Kidney (tissue), 22 donors: ENCODE measurements at places on chromosomes 1 and 21.

DNA sequence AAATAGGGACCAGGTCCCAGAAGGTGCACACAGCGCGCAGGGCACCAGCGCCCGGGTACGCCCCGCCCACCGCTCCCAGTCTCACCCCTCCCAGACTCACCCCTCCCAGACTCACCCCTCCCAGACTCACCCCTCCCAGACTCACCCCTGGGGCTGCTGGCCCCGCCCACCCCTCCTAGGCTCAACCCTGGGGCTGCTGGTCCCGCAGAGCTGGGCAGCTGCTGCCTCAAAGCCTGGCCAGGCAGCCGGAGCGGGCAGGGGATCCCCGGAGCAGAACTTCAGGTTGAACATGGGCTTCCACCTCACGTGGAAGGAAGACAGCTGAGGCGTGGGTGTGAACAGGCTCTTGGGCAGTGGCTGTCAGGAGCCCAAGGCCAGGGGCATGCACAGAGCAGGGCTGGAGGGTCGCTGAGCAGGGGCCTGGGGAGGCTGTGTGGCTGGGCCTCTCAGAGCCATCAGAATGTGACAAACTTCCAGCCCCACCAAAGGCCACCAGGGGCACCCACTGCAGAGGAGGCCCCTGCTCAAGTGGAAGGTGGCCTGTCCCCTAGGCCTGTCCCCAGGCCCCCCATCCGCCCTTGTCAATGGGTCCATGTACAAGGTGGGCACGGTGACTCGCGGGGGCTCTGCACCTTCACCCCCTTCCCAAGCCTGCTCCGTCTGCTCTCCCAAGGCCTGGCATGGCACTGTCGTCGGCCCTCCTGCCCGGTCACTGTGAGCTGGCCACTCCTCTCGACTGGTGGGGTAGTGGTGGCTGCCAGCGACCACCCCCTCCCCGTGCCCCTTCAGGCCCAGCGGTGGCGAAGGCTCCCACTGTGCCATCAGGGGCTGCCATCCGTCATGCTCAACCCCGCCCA, 20.4 kb upstream of the SUMO3 start:
- H3K36me3 ChIP-seq, result no peaks in the 10 kb centered on the region
- no peak overlapping the region for H3K4me3 ChIP-seq
- no peaks in the 10 kb centered on the region for H3K27me3 ChIP-seq
- peaks cover 2% of the 10 kb centered on the region for H3K4me1 ChIP-seq
- H3K27ac ChIP-seq, result no peak overlapping the region
- no peak for DNase-seq

DNA sequence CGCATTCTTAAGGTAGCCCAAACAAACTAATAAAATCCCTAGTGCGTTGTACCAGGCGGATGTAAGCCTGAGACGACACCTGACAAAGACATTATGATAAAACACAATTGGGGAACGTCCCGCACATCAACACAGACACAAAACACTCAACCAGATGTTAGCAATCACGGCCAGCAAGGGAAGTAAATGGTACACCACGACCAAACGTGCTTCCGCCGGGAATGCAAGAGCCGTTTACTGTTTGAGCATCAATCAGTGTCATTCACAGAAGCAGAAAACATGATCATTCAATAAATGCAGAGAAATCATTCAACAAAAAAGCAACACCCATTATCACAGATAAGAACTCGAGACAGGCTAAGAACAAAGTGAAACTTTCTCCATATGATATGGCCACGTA, 49.4 kb upstream of the COL18A1 start:
- no peak for DNase-seq
- no peaks in the 10 kb centered on the region for H3K36me3 ChIP-seq
- H3K4me3 ChIP-seq, result no peak overlapping the region
- H3K27me3 ChIP-seq, result no peaks in the 10 kb centered on the region
- no peaks in the 10 kb centered on the region for H3K4me1 ChIP-seq

- no peaks in the 10 kb centered on the region for H3K4me1 ChIP-seq
- no peaks in the 10 kb centered on the region for H3K27me3 ChIP-seq
- H3K36me3 ChIP-seq, result no peaks in the 10 kb centered on the region
- no peak overlapping the region for H3K27ac ChIP-seq
These were observed 496.9 kb upstream of the LRRC7 start for GRCh38 chr1:69070660-69071373.

GRCh38 chr1:18199462-18199861, 91.9 kb downstream of the IGSF21 start:
- H3K4me3 ChIP-seq, result no peak overlapping the region
- H3K27ac ChIP-seq, result no peak overlapping the region
- peaks cover 11% of the 10 kb centered on the region for H3K27me3 ChIP-seq
- H3K4me1 ChIP-seq, result no peaks in the 10 kb centered on the region
- peak; percentile 22 for DNase-seq
- no peaks in the 10 kb centered on the region for H3K36me3 ChIP-seq

DNA sequence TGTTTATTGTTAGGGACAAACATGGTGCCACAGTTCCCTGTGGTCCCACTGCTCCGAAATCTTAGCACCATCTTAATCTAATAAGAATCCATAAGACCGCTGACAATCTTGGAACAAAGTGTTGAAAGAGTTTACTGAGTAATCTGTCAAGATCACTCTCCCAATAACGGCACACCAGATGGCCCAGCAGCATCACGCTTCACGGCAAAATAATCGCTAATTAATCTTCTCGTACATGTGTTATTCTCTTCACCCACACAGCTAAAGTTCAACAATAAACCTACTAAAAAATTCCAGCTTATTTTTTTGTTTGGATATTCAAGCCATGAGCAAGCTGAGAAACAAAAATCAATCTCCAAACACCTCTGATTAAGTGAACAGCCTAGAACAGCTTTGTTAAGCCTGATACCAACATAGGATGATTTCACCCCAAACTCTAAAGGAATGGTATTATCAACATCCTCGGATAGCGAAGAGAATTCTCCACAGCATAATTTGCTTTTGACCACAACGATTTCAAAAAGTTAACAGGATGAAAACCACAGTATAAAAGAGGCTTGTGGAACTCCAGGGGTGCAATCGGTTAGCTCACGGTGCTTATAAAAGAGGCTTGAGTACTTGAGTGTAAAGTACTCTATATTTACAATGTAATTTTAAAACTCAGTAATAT, 329.9 kb upstream of the GREM2 start:
- H3K36me3 ChIP-seq, result no peaks in the 10 kb centered on the region
- H3K27ac ChIP-seq, result no peak overlapping the region
- no peaks in the 10 kb centered on the region for H3K27me3 ChIP-seq
- no peak for DNase-seq
- H3K4me3 ChIP-seq, result no peak overlapping the region

DNA sequence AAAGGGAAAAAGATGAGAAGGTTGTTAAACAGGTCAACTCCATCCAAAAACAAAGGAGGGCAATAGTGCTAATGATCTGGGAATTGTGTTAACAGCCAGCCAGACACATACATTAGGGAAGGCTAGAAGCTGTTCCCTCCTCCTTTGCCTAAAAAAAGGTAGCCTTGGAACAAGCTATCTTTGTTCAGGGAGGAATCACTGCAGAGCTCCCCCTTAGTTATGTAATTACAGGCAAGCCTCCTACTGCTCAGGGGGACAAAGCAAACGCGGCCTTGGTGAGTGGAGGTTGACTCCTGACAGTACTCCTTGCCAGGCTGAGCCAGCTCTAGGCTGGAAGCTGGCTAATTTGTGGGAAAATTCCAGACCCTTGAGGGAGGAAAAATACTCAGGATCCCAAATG, 97.6 kb downstream of the VAV3 start:
- no peak overlapping the region for H3K27ac ChIP-seq
- DNase-seq, result no peak
- H3K36me3 ChIP-seq, result no peaks in the 10 kb centered on the region
- H3K27me3 ChIP-seq, result no peaks in the 10 kb centered on the region
